ENCODE measurements at places on chromosomes 4 and X.
A peak's percentile ranks its signal among the peaks of the same experiment; 100 is the strongest.

DNA sequence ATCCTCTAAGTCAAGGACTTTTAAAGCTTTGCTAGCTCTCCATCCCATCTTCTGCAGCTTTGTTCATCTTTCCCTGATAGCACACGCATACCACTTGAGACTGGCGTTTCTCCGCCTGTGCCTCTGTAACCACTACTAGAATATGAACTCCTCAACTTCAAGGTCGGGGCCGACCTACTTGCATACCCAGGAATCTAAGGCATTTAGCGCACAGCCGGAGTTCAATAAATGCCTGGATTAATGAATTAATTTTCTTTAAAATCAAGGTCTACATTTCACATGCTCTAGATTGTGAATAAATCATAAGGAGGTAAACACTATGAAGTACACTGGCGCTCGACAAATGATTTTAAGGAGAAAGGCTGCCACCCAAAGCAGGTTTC is 89.3 kb downstream of the HNRNPD start:
- no peak for DNase-seq

DNA sequence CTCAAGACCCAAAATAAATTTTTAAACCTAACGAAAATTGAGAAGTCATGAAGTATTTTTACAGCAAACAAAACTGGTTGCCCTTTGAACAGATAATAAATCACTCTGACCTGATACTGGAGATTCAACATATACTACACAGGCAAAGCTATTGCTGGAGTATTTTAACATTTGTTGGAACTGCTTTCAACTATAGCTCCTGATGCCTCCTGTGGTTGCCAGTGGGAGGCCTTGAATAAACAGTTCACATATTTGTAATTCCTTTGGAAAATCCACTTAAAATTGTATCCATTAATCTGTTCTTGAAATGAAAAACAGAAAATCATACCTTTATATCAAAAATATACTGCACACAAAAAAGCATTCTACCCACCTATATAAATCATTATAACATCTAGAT is 605.1 kb downstream of the KCTD8 start:
- DNase-seq: no peak

DNA sequence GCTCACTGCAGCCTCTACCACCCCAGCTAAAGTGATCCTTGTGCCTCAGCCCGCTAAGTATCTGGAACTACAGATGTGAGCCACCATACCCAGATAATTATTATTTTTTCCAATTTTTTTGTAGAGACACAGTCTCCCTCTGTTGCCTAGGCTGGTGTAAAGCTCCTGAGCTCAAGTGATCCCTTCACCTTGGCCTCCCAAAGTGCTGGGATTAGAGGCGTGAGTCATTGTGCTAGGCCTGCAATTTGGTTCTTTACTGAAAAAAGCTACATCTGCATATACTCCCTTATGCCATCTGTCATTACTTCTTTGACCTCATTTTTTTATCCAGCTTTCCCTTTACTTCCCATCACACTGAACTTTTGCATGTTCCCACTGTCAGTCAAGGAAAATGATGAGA is 2012.4 kb upstream of the IGFBP7 start:
- no peak for DNase-seq

DNA sequence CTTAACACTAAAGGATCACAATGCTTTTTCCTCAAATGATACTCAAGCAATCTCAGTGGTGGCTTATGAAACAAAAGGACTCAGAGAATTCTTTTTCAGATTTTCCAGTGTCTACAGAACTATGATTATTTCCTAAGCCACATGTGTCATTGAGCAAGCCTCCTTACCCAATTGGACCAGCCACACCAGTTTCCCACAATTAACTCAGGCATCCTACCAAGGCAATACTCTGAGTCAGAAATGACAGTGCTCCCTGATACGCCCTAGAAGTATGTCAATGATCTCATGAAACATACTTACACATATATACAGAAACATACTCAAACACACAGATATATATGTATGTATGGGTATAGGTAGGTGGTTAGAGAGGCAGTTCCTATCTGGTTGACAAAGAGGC is 4.8 kb downstream of the ADAMTS3 start:
- DNase-seq: no peak

GRCh38 chr4:95085124-95085833 is 327.5 kb downstream of the BMPR1B start:
- no peak for DNase-seq

- DNase-seq: peak; percentile 43
These were observed 2.3 kb downstream of the ZNF827 start for GRCh38 chr4:145936142-145936996.

GRCh38 chr4:74016068-74016467 is 17.6 kb upstream of the CXCL5 start:
- no peak for DNase-seq

GRCh38 chrX:118182681-118183080 is 66.1 kb upstream of the KLHL13 start:
- no peak for DNase-seq

DNA sequence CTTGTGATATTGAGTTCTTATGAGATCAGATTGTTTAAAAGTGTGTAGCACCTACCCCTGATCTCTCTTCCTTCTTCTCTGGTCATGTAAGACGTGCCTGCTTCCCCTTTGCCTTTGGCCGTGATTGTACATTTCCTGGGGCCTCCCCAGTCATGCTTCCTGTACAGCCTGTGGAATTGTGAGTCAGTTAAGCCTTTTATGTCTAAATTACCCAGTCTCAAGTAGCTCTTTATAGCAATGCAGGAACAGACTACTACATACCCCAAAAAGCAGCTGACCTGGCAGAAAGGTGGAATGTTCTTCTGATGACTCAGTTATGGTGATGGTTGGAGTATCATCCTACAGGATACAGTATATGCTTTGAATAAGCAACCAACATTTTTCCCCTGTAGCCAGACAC is 11.4 kb upstream of the MCUB start:
- DNase-seq: no peak

GRCh38 chr4:67531379-67531962 is 13.8 kb downstream of the CENPC start:
- DNase-seq: no peak
